ENCODE measurements at places on chromosomes 5 and 9.

GRCh38 chr9:3508078-3508431 lies 17.7 kb downstream of the RFX3 start:
- no peak for DNase-seq

DNA sequence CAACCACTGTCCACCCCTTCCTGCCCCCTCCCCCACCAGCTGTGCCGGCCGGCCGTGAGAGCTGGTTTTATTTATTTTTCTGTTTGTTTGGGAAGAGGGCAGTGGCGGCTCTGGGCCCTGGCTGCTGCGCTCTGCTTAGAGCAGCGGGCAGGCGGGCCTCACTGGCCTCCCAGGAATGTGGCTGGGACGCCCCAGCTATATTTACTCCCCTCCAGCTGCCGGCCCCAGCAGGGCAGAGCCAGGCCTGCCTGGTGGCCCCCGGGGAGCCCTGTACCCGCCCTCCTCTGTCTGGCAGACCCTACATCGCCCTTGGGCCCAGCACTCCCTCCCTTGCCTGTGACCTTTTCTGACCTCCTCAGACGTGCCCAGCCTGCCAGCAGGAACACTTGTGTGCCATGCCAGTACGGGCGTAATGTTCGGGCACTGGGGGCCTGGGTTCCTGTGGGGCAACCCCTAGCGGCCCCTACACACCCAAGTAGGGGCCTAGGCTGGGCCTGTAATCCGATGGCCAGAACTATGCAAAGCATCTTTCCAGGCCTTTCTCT lies 7.7 kb downstream of the CXXC5 start:
- DNase-seq = no peak

DNA sequence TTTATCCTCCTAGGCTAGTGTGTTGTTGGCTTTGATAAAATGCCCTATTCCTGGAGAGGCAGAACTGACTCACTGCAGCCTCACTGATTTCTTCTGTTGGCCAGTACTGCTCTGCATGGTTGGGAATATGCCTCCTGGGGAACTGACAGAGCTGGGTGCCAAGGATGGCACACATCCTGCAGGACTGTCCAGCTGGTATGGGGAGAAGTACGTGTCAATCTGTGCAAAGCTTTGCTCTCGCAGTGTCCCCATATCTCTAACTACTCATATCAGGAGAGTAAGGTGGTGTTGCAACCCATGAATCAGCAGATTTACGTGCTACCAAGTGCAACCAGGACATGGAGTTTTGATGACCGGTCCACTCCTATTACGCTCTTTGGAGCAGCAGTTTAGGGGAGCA lies 74.7 kb downstream of the TEK start:
- no peak for DNase-seq

DNA sequence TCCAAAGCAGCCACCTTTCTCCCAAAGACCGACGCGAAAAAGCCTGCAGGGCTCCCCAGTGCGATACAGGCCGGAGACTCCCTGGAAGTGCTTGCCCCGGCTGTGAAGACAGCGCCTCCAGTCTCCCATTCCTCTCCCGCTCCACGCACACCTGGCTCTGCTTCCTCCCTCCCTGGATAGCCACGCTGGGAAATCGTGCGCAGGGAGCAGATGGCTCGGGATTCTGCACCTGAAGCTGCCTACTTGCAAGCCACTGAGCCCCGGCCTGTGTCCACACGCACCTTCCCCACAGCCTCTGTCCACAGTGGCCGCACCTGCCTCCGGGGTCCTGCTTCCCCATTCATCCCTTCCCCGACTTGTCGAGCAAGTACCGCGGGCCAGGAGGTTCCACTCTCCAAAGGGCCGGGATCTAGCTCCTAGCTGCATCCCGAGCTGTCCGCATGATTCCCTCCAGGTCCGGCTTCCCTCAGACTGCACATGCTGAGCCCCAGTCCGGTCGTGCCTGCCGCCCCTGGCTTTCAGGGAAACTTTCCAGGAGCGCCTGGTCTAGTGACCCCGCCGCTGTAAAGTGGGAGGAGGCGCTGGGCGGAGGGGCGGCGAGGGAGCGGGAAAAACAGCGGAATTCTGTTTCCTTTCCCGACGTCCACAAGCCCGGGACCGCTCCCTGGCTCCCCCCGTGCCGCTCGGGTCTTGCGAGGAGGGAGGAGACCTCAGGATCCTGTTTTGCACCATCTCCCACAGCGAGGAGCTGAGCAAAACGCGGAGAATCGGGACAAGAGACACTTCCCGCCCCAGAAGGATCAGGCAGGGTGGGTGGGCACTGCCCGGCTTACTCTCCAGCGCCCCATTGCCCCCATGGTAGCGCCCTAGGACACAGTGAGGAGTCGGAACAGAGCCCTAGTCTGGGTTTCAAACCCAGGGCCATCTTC lies 2.0 kb downstream of the SEMA6A start:
- no peak for DNase-seq

- DNase-seq = no peak
These were observed 823 bp downstream of the ST6GALNAC6 start for GRCh38 chr9:127898433-127899127.

GRCh38 chr5:37615184-37615583 lies 224.7 kb downstream of the GDNF start:
- no peak for DNase-seq

- DNase-seq = no peak
These were observed 158.1 kb downstream of the SLC24A2 start for GRCh38 chr9:19630760-19631159.

DNA sequence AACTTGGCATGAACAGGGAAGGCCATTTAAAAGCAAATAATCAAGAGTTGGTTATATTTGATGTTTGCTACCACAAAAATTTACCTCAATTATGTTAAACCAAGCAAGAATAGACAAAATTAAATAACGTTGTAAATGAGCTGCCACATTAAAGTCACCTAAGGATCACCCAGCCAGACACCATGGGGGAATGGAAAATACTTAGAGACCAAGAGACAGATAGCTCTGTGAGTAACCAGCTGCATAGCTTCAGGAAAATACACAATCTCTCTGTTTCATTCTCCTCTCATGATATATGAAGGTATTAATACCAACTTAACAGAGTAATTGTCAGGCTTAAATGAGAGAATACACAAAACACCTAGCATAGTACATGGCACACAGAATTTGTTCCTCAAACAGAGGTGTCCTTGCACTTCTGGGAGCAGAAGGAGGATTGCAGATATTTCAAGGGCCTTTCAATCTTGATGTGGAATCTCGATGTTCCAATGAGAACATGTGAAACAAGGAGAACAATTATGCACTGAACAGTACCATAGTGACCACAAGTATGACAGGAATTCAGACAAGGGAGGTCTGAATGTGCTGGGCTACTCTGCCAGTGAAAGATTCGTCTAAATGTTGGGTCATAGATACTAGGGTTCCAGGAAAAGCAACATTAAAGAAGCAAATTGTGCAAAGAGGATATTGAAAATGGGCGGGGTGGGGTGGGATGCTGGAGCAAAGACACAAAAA lies 18.6 kb downstream of the JAKMIP2 start:
- DNase-seq = no peak

DNA sequence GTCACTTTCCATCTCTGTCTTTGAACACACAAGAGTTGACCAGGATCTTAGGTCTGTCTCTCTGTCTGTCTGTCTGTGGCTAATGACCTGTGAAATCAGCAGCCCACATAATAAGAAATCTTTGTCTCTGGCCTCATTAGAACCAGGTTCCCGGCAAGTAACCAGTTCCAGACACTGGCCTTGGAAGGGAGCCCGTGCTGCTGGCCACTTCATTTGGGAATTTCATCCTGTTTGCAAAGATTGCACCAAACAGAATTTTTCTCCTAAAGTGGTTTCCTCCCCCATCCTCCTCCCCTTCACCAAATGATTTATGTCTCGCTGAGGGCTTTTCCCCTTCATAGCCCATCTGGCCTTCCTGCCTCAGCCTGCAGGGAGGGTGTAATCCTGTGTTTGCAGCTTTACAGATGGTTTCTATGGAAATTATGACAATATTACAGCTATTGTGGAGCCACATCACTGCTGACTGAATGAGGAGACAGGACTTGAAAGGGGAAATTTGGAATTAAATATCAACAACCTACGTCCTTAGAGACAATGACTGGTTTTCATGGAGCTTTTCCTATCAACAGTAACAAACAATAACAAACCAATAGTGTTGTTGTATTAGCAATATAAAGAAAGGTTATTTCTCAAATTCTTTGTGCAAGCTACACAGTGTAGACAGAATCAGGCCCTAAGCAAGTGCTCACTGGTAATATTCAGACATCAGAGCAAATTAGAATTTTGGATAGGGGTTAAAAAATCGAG lies 25.7 kb downstream of the DPYSL3 start:
- no peak for DNase-seq

DNA sequence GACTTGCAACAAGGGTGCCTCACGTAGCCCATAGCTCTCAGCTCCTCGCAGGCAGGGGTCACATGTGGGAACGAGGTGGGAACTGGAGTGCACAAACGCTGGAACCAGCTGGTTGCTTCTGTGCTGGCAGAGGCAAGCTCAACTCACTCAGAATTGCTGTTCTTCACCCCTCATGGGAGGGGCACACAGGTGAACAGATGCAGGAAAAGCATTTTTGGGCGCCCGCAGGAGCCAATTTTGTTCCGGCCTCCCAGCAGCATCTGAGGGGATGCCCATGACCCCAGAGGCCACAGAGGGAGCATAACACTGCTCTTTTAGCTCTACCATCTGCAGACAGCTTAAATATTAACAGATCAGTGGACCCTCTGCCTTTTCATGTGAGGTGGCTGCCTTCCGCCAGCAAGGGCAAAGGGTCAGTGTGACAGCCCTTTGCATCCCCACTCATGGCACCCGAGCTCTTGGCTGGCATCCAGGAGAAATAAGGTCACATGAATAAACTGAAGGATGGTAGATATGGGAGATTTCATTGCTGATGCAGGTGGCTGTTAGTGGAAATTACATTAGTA lies 196.2 kb downstream of the SLCO4C1 start:
- DNase-seq = no peak

GRCh38 chr5:141883892-141884318 lies 5.7 kb upstream of the PCDH1 start:
- no peak for DNase-seq

DNA sequence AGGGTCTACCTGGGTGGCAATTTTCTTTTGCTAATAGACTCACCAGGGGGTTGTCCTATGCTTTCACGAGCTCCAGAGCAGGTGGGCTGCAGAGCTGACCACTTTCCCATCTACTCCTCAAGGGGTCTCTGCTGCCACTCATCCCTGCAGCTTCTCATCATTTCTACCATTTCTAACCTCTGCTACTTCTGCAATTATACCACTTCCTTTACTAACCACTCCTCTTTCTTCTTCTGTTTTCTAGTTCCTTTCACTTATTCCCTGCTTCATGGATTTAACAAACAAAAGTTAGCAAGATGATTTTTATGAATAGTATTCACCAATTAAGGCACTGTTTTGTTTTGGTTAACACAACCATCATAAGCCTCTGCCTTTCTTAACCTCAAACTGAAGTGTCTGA lies 34.5 kb upstream of the NIPBL start:
- DNase-seq = no peak

DNA sequence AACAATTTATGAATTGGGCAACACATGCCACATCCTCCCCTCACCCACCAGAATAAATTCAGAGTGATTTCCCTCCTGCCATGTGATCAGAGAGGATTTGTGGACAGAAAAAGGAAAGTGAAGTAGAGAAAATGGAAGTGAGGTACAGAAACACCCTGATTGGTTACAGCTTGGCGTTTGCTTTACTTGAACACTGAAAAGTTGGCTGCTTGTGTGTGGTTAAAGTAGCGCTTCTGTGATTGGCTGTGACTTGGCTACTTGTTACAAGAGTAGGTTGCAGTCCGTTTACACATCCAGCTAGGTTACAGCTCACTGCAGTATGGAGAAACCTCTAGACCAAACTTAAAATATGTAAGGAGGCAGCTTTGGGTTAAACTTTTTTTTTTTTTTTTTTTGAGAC lies 205.2 kb upstream of the ZNF608 start:
- DNase-seq = no peak

DNA sequence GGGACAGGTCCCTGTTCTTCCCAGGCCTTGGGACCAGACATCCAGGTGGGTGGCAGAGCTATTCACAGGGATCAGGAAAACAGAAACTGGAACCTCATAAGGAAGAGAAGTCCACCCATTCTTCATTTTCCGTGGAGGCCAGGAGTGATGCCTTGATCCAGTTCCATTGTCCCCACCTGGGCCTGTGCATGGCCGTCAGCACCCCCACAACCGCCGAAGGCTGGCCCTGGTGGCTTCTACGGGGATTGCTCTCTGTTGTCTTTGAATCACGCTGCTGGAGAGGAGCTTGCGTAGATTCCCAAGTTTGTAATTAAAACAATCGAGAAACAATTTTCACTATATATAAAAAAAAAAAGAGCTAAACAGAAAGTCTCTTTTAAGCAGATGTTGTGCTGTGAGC lies 134.4 kb downstream of the MVB12B start:
- DNase-seq = no peak

DNA sequence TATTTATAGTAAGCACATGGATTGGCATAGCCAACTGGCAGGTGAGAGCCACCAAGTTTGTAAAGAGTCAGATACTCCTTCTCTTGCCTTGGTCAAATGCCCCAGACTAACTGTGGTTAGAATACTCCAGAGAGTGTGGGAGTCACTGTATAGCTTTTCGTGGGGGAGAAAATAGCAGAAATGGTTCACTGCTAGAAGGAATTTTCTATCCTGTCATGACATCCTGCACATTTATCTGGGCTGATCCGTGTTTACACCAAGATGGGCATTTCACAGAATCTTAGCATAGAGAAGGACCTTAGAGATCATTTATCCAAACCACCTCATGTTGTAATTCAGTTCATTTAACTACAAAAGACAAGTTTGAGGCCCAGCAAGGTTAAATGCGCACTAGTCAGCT lies 460.8 kb downstream of the ENC1 start:
- no peak for DNase-seq

GRCh38 chr9:130198501-130199179 lies 26.4 kb downstream of the NCS1 start:
- DNase-seq = no peak

DNA sequence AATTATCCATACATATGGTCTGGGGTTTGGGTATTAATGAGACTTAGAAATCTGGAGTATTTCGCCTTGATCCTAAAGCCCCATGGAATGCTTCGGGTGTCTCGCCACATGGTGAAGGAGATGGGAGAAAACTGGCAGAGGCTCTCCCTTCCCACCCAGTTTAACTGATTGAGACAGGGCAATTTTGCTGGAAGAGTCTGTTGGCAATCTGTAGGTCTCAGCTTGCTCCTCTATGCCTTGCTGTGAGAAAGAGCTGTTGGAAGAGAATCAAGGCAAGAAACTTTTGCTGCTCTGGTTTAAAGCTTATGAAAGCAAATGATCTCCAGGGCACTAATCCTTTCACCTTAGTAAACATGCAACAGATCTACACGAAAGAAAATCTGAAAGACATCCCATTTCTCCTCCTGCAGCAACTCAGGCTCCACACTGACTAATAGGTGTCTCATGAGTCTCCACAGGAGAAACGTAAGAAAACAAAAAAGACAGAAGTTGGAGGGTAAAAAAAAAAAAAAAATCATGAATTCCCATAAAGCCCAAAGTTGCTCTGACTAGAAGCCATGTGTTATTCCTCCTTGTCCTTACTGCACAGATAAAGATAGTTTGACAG lies 369.9 kb downstream of the EFNA5 start:
- DNase-seq = no peak
